ENCODE measurements at places on chromosomes 13 and 19.

DNA sequence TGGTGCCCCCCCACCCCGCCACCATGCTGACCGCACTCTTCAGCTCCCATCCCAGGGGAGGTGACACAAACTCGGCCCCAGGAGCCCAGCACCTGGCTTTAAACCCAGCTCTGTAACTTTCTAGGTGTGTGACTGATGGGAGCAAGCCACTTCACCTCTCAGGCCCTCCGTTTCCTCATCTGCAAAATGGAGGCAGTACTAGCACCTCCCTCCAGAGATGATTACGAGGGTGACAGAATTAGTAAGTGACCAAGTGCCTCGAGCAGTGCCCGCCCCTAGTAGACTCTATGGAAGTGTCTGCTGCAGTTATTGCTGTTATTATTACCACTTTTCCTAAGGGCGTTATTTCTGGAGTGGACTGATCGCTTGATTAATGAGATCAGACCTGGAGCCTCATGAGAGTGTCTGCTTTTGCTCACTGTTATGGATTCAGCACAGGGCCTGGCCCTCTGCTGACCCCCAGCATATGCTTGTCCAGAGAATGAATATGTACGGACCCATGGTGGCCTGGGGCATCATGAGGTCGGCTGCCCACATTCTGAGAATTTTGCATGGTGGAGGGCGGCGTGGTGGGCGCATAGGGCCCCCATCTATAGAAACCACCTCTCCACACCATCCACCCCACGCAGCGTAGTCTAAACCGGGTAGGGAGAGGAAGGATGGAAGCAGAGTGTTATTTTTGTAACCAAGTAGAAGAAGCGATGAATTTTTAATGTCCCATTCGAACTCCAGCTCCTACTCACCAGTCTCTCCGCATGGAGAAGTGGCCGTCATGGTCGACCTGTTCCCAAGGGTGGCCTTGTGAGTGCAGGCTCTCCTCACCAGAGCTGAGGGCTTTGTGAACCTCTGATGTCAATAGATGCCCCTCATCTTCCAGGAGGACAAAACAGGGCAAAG lies 48.2 kb downstream of the CAPN12 start:
- no peak for DNase-seq

- DNase-seq, result no peak
Observed at GRCh38 chr13:78977311-78977710, 318.4 kb upstream of the OBI1 start.

DNA sequence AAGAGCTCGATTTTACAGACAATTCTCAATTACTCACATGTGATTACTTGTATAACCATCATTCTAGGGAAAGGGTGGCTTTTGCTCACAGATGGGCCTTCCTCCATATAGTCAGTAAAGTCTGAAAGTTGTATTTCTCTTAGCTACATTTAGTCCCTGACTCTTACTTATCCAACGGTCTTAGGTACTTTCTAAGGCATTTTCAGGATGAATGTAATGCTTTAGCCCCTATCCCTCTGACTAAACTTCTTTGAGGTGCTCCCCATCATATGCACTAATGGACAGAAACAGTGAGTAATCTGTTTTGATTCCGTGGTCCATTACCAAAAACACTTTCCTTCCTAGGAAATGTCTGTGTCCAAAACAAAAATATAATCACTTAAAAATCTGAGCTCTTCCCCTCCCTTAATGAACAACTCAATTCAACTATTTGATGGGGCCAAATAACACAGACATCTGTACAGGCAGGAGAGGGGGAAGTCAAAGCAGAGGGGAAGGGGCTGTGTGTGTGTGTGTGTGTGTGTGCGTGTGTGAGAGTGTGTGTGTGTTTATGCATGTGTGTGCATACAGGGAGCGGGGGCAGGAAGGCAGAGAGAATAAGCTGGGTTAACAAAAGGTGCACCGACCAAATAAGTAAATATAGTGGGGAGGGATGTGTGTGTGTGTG lies 84.9 kb downstream of the USP12 start:
- no peak for DNase-seq

GRCh38 chr19:34990578-34991192 lies 9.4 kb upstream of the GRAMD1A start:
- DNase-seq, result no peak

DNA sequence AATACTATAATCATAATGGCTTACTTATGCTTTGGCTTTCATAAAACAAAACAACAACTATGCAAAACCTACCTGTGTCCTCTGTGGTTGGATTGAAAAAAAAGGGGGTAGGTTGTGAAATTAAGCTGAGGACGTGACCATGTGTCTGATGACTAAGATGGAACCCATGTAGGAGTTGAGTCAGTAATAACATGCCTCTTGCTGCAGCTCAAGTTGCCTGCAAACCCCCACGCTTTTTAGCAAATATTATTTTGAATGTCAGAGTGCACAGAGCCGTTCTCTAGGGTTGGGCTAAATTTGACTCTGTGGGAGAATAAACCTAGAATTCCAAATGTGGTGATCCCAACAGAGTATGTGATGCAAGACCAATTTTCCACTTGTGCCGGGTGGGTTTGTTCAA lies 209.3 kb downstream of the KCNRG start:
- no peak for DNase-seq

DNA sequence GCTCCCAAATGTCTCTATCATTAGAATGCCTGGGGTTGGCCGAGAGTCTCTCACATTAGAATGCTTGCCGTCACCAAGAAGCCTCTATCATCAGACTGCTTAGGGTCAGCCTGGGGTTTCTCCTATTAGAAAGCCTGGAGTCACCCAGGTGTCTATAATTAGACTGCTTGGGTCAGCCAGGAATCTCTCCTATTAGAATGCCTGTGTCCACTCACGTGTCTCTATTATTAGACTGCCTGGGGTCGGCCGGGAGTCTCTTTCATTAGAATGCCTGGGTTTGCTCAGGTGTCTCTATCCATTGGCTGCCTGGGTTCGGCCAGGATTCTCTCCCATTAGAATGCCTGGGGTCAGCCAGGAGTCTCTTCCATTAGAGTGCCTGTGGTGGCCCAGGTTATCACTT lies 1453.1 kb downstream of the UQCRFS1 start:
- no peak for DNase-seq

DNA sequence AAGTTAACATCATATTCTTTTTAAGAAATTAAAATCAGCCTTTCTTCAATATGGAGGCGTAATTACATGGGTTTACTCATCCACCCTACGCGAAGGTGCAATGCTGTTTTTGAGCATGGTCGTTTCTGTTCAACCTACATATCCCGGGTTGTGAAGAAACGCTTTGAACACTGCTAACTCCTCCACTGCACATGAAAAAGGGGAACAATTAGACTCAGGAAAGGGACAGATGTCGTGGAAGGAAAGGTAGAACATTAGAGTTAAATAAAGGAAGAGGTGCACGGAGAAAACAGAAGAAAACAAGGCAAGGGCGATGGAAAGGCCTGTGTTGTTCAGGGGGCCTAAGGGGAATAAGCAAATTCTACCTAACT lies 4.1 kb downstream of the ZIC5 start:
- DNase-seq, result no peak

- DNase-seq, result no peak
Observed at GRCh38 chr19:5850743-5851293, 431 bp downstream of the FUT3 start.

GRCh38 chr13:109715902-109716301 lies 70.5 kb downstream of the IRS2 start:
- DNase-seq, result peak; percentile 56

DNA sequence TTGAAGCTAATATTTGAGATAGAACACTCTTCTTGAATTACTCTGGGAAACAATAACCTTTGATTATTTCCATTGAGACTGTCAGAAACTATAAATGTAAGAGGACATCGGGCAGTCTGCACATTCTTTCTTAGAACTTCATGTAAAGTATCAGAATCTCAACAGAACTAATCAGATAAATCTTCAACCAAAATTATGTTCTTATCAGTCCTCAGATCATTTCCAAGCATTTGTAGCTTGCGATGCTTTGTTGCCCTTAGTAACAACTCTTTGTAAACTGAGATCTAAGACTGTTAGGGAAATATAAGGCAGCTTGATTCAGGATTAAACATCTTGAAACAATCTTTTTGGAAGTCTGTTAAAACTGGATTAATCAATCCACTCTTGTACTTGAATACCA lies 70.3 kb downstream of the FNDC3A start:
- no peak for DNase-seq

GRCh38 chr13:24184882-24185281 lies 24.4 kb downstream of the SPATA13 start:
- DNase-seq, result no peak

Data from CD4-positive, alpha-beta T cell (primary cell).